ENCODE measurements at places on chromosomes 7 and 10.

- no peak for DNase-seq
Observed at GRCh38 chr10:61929555-61929954, 28.1 kb downstream of the ARID5B start.

- no peak for DNase-seq
Observed at GRCh38 chr7:130293521-130293920, 560 bp downstream of the CPA4 start.

GRCh38 chr10:69709366-69709941, 79.4 kb downstream of the FAM241B start:
- no peak for DNase-seq

DNA sequence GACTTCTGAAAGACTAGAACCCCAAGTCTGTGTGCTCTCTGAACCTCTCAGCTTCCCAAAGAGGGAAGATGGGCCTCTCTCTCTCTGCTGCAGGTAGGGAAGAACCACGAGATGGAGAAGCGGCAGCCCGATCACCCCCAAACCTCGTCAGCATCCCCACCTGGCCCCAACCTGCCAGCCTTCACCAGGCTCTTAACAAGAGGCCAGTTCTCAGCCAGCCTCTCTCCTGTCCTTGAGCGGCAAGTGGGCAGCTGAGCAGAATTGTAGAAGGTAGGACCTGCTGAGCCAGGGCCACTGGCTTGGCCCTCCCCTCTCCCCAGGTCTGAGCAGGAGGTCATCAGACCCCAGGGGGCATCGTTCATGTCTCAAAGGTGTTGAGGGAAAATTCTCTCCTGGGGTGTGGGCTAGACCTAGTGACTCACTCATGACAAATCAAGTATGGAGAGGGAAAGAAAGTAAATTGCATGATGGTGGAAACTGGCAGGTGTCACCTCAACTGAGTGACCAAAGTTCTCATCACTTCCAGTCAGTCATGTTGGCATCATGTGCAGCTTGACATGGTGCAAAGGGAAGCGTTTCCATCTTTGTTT, 92.0 kb upstream of the GPR26 start:
- no peak for DNase-seq

GRCh38 chr7:117530390-117530789, 50.6 kb downstream of the CFTR start:
- DNase-seq: no peak

- DNase-seq: peak; percentile 83
Observed at GRCh38 chr10:329361-330099, 194.3 kb downstream of the ZMYND11 start.

DNA sequence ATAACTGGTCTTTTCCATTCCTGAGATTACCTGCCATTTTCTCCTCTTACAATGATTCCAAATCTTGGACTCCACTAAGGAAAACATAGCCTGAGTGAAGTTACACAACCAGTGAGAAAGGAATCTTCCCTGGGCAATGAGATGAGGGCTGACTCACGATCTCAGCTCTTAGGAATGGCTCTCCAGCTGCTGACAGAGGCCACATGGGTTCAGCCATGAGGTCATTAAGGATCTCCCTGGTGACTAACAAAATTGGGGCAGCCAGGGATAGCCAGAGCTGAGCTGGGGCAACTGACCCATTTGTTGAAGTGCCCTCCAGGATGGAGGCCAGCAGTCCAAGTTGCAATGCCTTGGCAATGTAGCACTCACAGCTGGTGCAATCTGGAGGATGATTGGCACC, 78.7 kb upstream of the MKLN1 start:
- DNase-seq: peak; percentile 22
